ENCODE measurements at places on chromosomes 6 and 20. TPM values are rescaled to one million over a fixed set of nuclear protein-coding genes. Genes with fewer than 3 reads are reported as not detected.
A peak's percentile ranks its signal among the peaks of the same experiment; 100 is the strongest.

DNA sequence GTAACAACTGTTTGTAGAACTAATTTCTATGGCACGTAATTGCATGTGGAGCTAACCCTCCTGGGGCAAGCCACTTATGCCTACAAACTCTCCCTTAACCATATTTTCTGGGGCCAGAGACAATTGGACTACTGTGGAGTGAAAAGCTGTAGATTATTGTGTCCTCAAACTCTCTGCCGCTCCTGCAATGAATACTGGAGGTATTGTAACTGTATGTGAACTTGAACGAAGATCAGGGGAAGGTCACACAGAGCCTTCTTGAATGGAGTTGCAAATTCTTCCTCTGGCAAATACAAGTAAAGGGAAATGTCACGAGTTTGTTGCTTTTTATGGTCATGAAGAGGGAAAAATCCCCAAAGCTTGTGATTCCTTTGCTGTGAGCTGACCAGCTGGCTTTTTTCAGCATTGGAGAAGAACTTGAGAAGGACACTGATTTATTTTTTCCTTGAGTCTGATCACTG, 18.2 kb downstream of the AKAP12 start:
- peaks cover 15% of the 10 kb centered on the region for H3K4me1 ChIP-seq
- peak overlapping the region; percentile 53 for H3K27ac ChIP-seq
- no peaks in the 10 kb centered on the region for H3K27me3 ChIP-seq
- no peak for ATAC-seq

GRCh38 chr20:25025986-25026605, 31.8 kb downstream of the ACSS1 start:
- no peak overlapping the region for H3K27ac ChIP-seq
- H3K4me3 ChIP-seq: no peak overlapping the region
- no peaks in the 10 kb centered on the region for H3K27me3 ChIP-seq
- ATAC-seq: no peak
- peaks cover 44% of the 10 kb centered on the region for H3K36me3 ChIP-seq

DNA sequence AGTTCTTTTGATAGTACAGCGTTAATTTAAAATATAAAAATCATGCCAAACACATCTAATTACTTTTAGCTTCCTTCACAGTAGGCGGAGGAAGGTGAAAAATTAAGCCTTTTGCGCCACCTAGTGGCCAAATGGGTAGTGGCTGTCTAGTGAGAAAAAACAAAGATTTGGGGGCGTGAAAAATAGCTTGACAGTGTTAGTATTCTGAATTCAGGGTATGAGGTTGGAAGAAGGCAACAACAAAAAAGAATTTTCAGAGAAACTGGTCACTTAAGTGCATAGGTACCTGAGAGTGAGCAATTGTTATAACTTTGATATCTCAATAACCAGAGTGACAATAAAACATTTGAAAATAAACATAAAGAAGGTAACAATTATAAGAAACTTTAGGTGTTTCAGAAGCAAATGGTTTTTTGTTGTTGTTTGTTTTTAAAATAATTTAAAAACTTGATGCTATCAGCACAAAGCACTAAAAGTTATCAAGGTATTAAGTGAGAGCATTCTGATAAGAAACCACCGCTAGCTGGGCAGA, 14.3 kb downstream of the PSMB9 start:
- H3K4me1 ChIP-seq: no peaks in the 10 kb centered on the region
- H3K27me3 ChIP-seq: peaks cover 17% of the 10 kb centered on the region
- no peak overlapping the region for H3K27ac ChIP-seq
- ATAC-seq: peak; percentile 55

DNA sequence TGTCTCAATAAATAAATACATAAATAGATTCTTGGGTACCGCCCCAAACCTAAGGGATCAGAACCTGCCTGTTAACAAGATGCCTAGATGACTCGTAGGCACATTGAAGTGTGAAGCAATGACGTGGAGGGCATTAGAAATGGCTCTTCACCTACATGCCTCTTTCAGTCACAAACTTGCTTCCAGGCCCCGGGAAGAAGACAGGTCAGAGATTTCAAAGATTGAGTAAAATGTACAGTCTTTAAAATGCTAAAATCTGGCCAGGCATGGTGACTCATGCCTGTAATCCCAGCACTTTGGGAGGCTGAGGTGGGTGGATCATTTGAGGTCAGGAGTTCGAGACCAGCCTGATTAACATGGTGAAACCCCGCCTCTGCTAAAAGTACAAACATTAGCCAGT, 480.8 kb upstream of the JARID2 start:
- no peaks in the 10 kb centered on the region for H3K36me3 ChIP-seq
- no peaks in the 10 kb centered on the region for H3K27me3 ChIP-seq
- no peak overlapping the region for H3K27ac ChIP-seq
- no peak overlapping the region for H3K4me3 ChIP-seq
- ATAC-seq: no peak
- no peaks in the 10 kb centered on the region for H3K4me1 ChIP-seq

DNA sequence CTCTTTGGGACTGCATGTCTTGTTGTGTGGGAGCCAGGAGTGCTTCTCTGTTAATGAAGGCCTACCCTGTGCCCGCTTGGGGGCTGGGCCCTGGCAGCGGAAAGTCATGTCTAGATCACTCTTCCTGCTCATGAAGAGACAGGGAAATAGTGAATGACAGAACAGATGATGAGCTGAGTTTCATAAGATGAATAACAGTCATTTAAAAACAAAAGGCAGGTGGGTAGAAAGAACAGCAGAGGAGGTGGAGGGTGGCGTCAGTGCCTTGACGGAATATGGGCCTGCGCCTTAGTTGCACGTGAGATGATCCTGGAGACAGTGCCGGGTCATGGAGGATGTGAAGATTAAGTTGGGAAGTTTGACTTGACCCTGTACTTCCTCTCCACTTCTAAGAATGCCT, 85.5 kb downstream of the ARID1B start:
- ATAC-seq: no peak
- no peaks in the 10 kb centered on the region for H3K27me3 ChIP-seq
- no peak overlapping the region for H3K4me3 ChIP-seq
- no peaks in the 10 kb centered on the region for H3K36me3 ChIP-seq

DNA sequence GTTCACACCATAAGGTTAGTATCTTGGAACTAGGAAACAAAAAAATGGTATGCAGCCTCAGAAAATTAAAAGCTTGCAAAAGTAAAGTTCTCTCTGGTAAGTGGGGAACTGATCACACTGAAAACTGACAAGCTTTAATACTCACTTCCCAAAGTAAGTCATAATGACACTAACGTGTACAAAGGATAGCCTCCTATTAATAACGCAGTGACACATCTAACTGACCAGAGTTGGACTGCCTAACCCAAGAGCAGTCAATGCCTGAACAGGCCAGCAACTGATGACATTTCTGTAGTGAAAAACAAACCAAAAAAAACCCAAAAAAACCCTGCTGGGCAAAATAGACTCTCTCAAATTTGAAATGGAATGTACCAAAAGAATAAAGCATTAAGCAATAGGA, 30.7 kb downstream of the CHD6 start:
- no peak for ATAC-seq
- H3K27me3 ChIP-seq: no peaks in the 10 kb centered on the region
- H3K36me3 ChIP-seq: no peaks in the 10 kb centered on the region
- no peaks in the 10 kb centered on the region for H3K4me1 ChIP-seq
- no peak overlapping the region for H3K4me3 ChIP-seq

DNA sequence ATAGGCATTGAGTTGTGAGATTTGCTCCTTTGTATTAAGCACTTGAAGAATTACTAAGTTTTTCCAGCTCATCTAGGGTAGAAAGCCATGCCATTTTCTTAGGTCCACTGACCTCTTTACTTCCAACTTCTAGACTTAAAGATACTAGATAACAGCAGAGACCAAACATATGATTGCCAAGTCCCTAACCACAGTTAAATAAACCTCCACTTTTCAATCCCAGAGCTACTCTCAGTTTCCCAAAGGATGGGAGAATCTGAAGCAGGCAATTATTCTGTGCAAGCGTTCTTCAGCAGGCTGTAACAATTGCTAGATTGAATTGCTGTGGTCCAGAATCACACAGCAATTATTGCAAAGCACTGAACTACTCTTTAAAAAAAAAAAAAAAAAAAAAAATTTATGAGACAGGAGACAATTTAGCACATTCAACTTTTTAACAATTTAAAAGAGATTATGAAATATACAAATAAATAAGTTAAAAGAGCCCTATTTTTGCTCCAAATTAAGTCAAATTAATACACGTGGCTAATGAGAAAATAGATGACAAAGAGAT, 104.0 kb upstream of the PRSS16 start:
- H3K36me3 ChIP-seq: no peaks in the 10 kb centered on the region
- peaks cover 6% of the 10 kb centered on the region for H3K4me1 ChIP-seq
- H3K27ac ChIP-seq: no peak overlapping the region
- H3K4me3 ChIP-seq: no peak overlapping the region
- no peak for ATAC-seq

DNA sequence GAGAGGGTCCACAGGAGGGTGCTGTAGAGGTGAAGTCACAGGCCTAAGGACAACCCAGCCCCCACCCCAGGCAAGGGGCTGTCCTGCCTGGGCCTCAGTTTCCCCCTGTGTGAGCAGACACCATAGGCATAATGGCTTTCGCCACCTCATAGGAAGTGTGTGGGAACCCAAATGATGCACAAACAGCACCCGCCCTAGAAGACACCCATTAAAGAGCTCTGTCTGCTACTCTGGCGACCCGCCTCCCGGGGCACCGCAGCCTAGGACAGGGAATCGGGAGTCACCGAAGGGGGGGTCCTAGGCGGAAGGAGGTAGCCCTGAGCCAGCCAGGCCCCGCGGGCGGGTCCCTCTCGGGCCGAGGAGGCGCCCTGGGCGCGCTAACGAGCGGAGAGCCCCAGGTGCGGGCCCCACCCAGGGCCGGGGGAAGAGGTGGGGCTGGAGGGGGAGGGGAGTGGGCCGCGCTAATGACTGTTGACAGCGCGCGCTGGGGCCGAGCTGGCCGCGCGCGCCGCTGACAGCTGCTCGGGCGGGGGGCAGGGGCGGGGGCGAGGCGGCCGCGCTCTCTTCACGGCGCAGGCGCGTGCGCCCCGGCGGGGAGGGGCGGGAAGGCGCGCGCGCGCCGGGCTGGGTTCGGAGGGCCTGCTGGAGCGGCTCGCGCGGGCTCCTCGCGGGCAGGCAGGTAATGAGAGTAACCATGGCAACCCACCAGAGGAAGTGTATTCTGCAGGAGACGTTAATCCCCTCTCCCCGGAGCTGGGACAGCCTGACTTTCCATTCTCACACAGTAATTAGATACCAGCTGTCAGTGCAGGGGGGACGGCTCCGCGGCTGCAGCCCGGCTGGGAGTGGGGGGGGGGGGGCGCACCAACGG, 48.9 kb downstream of the NOL4L start:
- peak overlapping the region; percentile 56 for H3K4me3 ChIP-seq
- ATAC-seq: peak; percentile 32
- H3K36me3 ChIP-seq: no peaks in the 10 kb centered on the region
- peaks cover 19% of the 10 kb centered on the region for H3K27me3 ChIP-seq

DNA sequence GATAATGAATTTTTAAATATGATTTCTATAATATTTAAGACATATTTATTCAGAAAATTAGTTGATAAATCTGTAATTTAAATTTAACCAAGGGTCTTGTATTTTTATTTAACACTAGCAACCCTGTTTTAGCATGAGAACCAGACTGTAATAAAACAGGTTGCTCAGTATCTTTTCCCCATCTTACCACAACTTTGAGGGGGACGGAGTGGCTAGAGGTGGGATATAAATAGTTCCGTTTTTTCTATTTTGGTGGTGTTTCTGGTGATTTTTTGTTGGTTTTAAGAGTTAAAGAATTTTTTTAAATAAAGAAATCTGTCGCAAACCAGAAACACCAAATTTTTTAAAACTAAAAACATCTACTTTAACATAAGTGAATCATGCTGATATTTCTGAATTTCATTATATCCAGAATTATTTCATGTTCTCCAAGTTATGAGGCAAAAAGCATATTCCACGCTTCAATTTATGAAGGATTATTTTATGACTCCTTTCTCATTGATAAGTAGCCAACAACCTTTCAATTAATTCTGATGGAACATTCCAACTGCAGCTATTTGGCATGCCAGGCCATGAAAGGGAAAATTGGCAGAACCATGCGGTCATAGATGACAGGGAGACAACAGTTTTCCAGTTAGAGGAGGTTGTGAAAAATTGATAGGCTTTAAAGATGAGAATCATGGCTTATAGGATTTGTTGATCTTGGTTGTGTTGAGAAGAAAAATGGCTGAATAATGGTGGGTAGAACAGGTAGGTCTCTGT, 151.9 kb upstream of the CARMIL1 start:
- no peaks in the 10 kb centered on the region for H3K27me3 ChIP-seq
- ATAC-seq: no peak
- H3K36me3 ChIP-seq: no peaks in the 10 kb centered on the region

DNA sequence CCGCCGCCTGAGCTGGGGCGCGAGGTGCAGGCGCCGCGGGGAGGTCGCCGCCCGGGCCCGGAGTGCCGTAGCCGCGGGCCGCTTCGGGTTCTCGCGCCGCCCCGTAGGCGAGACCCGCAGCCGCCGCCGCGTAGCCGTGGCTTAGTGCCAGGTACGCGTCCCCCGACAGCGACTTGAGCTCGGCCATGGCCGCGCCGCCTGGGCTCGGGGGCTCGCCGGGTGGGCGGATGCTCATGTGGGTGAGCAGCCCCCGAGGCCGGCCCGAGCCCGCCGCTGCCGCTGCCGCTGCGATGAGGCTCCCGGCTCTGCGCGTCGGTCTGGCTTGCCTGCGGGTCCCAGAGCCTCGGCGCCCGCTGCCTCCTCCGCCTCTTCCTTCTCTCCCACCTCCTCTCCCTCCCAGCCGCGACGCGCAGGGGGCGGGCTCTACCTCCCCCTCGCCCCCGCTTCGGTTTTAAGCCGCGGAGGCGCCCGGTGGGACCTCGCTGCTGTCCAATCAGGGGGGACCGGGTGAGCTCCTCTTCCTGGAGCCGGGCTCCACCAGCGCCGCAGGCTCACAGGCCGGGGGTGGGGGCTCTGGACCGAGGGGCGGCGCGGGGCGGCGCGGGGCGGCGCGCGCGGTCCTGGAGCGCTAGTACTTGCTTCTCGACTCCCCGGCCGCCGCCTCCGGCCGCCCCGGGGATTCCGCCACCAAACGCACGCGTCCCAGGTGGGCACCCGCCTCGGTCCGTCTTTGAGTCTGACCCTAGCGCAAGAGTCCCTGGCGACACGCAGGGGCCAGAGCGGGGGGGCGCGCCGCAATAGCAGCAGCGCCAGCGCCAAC, at the start of gene BHLHE23:
Gene BHLHE23 (minus strand): TSS at position 425 of the 820 bp plus-strand sequence. CDS start 190 bp downstream, at position 235.
- no peak within 1 kb of the TSS for H3K27ac ChIP-seq
- no peaks in the 10 kb centered on the region for H3K36me3 ChIP-seq
- H3K4me1 ChIP-seq: no peaks in the 10 kb centered on the region
- peak within 1 kb of the TSS; percentile 26 for H3K4me3 ChIP-seq
- peaks cover 100% of the 10 kb centered on the region for H3K27me3 ChIP-seq

DNA sequence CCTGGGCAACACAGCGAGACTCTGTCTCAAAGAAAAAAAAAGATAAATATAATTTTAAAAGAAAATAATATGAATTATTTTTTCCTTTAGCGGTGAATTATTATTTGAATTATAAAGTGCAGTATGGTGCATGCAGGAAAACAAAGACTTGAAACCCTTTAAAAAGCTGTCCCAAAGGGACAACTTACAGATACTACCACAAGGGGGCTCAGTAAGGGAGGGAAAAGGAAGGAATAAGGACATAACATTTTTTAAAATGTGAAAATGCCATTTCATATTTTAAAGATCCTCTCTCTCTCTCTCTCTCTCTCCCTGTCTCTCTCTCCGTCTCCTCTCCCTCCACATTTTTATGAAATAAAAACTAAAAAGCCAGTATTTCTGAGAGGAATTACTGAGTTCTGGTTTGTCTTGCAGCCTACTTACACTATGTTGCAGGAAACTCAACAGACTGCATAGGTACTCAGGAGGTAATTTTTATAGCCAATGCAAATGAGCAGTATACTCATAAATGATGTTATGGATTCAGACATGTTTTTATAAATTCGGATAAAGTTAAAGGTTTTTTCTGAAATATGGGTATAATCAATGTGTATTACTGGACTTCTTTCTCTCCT, 455.0 kb upstream of the GJE1 start:
- H3K27ac ChIP-seq: no peak overlapping the region
- no peaks in the 10 kb centered on the region for H3K27me3 ChIP-seq

Gene CDH4
- 0.42 TPM for total RNA-seq

Gene FOXA2
- not detected for total RNA-seq

Gene AAR2
- total RNA-seq: 37.8 TPM

Gene TENT5A
- total RNA-seq: 13.9 TPM

All from gastroesophageal sphincter (tissue), 4 donors.